ENCODE measurements at places on chromosomes 11 and 22.

DNA sequence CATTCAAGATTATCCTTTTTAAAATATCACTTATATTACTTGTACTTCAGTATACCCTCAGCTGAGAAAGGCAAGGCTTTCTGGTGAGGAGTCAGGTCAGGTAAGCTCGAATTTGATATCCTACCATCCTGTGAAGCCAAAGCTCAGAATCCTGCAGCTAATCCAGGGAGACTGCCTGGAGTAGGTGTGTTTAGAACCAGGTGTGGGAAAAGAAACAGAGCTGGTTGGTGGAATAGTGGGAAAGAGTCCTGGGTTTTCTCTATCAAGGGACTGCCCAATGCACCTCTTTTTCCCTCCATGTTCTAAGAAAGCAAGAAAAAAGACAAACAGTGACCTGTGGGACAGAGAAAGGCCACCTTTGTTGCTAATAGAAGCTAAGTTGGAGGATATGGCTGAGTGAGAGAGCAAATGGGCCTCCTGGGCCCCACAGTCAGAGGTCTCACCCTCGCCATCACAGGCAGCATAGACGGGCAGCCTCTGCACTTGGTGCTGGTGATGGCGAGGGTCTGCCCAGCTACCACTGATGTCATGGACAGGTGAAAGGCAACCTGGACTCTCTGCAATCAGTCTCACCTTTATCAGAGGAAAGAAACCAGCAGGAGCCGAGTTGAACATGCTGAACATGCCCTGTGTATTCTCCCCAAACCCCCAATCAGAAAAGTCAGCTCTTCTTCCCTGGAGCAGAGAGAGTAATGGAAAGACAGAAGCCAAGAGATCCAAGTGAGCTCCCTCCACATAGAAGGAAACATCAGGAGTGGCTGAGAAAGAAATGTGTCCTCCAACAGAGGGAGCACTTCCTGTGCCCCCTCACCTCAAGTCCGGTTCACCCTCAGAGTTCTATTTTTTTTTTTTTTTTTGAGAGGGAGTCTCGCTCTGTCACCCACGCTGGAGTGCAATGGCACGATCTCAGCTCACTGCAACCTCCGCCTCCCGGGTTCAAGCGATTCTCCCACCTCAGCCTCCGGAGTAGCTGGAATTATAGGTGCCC, 491.3 kb downstream of the BUD13 start:
- DNase-seq, result no peak

- no peak for DNase-seq
These were observed 171.3 kb downstream of the WNT11 start for GRCh38 chr11:76035020-76035419.

GRCh38 chr11:76768909-76769560, 14.1 kb upstream of the TSKU start:
- no peak for DNase-seq

DNA sequence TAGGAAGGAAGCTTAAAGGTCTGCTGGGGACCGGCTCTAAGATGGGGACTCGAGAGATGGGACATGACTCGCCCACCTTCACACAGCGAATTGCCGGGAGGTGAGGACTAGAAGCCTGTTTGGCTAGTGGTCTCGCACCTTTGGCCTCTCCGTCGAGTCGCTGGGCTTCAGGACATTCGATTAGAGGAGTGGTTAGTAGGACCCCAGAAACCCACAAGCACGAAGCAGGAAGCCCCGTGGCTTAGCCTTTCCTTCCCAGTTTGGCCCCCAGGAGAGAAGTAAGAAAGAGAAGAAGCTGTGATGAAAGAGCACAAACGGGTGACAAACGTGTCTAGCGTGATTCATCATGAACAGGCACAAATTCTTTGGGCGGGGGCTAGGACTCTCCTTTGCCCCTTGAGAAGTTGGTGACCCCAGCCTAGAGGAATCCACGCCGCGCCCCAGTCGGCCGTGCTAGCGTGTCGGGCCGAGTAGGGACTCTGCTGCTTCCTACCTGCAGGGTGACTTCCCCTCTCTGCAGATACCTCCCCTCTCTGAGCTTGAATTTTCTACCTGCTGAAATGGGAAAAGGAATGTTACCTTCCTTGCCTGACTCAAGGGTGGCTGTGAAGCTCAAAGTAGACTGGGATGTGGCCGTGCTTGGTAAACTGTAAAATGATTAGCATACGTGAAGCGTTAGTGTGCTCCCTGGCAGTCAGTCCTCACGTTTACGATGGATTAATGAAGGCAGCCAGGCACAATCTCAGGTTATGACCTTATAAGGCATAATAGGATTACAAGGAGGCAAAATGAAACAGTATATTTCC, 1.1 kb upstream of the ADM start:
- DNase-seq, result peak; percentile 66

DNA sequence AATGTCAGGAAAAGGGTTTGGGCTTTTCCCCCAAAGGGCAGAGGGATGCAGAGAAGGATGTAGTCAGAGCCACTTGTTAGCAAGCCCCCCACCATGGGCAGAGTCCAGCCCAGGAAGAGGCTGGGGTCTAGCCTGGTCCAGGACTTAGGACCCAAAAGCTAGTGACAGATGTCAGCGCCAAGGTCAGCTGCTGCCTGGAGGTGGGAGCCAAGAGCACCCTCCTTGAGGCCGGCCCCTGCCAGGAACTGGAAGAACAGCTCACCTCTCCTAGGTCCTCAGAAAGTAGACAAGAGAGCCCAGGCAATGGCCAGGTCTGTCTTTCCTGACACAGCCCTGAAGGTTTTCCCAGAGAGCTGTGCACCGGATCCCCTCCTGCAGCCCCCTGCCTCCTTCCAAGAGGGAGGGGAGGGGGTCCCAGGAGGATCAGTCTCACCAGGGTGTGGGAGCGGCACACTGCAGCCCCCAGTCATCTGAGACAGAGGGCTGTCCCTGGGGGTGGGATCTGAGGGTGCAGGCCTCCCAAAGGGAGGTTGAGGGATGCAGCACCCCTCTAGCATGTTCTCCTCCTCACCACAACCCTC, 14.6 kb upstream of the ARHGEF17 start:
- no peak for DNase-seq

GRCh38 chr22:25762147-25762546, 20.2 kb downstream of the MYO18B start:
- no peak for DNase-seq

DNA sequence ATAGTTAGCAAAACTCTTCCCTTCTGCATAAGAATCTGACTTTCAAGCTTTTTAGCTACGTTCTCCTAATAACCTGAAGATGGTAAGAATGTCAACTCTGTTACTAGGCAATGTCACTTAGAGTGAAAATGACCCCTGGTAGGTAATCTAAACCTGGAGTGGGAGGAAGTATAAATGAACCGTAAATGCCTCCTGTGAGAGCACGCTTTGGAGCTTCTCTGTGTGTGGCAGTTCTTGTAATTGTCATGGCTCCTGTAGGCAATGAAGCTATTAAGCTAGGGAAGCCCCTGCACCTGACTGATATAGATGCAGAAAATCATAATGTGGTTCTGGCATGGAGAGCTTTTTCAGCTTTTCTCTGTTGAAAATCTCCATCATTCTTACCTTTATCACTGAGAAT, 29.4 kb downstream of the CALCA start:
- DNase-seq, result peak; percentile 9

DNA sequence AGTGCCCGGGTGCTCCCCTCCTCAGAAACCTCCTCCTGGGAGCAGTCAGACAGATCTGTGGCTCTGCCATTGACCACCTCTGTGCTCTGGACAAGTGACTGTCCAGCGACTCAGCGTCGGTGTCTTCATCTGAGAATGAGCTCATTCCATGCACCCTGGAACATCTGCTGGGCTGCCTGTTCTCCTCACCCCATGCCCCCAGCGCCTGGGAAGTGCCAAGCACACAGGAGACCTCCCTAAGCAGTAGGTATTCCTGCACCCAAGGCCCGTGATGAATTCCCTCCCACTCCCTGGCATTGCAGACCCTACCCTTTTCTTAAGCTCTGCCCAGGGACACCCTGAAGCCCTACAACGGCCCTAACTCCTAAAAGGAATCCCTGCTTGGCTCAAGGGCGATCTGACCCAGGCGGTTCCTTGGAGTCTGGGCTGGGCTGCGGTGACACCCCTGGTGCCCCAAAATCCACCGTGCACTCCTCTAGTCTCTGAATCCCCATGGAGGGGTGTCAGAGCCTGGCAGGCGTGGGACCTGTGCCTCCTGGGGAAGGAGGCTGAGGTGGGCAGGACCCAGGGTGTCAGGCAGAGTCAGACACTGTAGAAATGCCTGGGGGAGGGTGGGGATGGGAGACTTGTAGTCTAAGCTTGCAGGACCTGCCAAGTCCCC, 92.0 kb downstream of the CEP164 start:
- DNase-seq, result no peak

DNA sequence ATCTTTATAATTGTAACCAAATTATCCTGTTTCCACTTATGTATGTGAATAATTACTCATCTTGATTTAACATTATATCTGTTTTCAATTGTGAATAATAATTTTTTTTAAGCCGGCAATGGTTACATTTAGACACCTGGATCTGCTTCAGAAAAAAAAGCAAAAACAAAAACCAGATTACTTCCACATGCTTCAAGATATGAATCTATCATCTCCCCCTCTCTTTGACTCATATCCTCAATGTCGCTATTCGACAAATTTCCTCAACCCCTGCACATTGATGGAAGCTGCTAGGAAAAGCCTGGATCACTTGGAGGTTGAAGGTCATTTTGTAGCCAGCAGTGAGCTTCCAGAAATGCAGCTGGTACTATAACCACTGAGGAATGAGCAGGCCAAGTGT, 42.7 kb downstream of the SLC1A2 start:
- no peak for DNase-seq

- DNase-seq, result no peak
These were observed 155.1 kb downstream of the PKNOX2 start for GRCh38 chr11:125319649-125320048.

GRCh38 chr22:32355760-32356159, 1.9 kb upstream of the RFPL3 start:
- no peak for DNase-seq

GRCh38 chr22:23939017-23939357, 22.0 kb downstream of the GSTT2B start:
- DNase-seq, result no peak

GRCh38 chr11:65427691-65428577, 5.3 kb downstream of the NEAT1 start:
- no peak for DNase-seq

GRCh38 chr11:489610-490185, 17.3 kb downstream of the RNH1 start:
- no peak for DNase-seq

DNA sequence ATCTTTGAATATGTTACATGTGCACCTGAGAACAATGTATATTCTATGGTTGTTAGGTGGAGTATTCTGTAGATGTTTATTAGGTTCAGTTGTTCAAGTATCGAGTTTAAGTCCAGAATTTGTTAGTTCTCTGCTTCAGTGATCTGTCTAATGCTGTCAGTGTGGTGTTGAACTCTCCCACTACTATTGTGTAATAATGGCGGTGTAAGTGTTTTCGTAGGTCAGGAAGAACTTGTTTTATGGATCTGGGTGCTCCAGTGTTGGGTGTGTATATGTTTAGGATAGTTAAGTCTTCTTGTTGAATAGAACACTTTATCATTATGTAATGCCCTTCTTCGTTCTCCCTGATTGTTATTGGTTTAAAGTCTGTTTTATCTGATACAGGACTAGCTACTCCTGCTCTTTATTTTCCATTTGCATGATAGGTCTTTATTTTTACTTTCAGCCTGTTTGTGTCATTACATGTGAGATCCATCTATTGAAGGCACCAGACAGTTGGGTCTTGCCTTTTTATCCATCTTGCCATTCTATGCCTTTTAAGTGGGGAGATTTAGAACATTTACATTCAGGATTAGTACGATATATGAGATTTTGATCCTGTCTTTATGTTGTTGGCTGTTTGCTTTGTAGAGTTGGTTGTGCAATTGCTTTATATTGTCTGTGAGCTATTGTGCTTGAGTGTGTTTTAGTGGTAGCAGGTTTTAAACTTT, 121.6 kb downstream of the DDX10 start:
- no peak for DNase-seq

DNA sequence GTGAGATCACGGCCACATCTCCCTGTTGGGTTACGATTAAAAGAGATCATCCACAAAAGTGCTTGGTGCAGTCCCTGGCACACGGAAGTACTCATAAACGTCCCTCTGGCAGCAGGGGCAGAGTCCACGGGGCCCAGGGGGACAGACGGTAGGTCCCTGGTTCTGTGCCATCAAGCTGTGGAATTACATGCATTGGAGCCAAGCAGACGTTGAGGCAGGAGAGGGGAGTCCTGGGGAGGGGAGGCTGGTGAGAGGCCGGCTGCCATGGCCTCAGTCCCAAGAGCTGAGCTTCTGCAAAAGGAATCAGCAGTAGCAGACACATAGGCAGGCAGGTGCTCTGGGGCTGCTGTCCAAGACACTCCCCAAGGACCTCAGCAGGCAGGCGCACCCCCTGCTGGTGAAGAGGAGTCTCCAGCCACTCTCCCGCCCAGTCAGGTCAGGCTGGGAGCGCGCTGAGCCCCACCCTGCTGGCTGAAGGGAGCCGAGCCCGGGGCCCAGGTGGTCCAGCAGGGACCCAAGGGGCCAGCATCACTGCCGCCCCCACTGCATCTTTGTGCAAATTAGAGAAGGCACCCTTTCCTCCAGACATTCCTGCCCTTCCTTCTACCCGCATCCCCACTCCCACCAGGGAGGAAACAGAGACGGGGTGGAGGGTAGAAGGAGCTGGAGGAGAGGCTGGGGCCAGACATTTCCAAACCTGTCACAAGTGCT, 7.6 kb upstream of the KCTD17 start:
- DNase-seq, result no peak

DNA sequence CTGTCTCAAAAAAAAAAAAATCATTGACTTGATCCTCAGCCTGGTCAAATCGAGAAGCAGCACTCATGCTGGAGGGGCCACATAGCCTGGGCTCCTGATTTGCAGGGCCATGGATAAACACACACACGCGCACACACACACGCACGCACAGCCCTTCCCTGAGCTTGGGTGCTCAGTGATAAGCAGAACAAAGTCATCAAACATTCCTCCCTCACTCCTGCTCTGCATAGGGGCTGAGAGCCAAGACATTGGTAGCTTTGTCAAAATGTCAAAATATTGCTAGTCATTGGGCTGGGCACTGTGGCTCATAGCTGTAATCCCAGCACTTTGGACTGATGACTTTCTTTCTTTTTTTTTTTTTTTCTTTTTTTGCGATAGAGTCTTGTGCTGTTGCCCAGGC, 34.0 kb upstream of the A4GALT start:
- no peak for DNase-seq

- DNase-seq, result no peak
These were observed 7.6 kb downstream of the IL17REL start for GRCh38 chr22:50004918-50005317.

DNA sequence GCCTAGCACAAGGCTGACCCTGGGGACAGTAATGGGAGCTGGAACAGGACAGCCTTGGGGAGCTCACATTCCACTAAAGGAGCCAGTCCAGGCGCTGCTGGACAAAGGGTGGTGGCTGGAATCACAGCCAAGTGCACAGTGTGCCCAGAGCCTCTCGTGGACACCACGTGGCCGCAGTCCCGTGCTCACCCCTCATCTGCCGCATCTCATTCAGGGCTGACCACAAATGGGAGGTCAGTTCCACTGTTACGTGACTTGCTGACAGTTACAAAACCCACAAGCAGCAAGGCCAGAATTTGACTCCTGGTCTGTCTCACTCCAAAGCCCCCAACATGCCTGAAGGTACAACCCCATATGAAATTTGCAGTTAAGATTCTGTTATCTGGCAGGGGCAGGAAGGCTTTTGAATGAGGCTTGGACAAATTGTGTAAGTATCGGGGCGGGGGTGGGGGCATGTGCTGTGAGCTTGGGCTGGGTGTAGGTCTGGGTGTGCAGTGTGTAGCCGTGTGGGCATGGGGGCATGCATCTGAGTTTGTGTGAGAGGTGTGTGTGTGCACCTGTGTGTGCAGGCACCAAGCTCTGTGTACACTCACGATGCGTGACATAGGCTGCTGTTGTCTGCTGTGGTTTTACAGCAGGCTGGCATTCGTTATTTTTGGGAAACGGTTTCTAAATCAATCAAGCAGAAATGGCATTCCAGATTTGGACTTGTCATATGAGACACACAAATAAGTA, 301.7 kb downstream of the BRD1 start:
- no peak for DNase-seq
